ENCODE measurements at places on chromosomes 4 and X. TPM values are rescaled to one million over a fixed set of nuclear protein-coding genes. Genes with fewer than 3 reads are reported as not detected.

GRCh38 chrX:141897690-141898089 is 6.0 kb upstream of the MAGEC1 start:
- DNase-seq = no peak

- no peak for DNase-seq
These were observed 1542.1 kb downstream of the STIM2 start for GRCh38 chr4:28402751-28403150.

- DNase-seq = no peak
These were observed 30.1 kb downstream of the NEIL3 start for GRCh38 chr4:177339477-177340374.

The PABPC5 gene
- not detected for total RNA-seq

The NEXMIF gene
- total RNA-seq = 0.79 TPM

The CT45A5 gene
- not detected for total RNA-seq

DNA sequence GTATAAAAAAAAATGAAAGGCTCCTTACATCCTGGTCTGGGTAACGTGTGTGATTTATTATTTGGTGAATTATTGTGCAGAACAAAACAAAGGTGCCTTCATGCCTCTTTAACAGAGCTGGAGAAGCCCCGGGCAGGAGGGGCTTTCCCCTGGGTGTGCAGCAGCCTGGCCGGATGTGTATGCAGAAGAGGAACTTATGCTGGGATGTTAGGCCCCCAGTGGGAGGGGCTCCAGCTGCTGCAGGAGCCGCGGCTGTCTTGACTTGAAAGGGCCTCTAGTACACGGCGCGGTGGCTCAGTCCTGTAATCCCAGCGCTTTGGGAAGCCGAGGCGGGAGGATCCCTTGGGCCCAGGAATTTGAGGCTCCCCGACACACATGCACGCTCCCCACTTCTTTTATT is 16.0 kb downstream of the CCNQ start:
- peak; percentile 82 for DNase-seq

- no peak for DNase-seq
These were observed 88.9 kb upstream of the LNX1 start for GRCh38 chr4:53680168-53680567.

DNA sequence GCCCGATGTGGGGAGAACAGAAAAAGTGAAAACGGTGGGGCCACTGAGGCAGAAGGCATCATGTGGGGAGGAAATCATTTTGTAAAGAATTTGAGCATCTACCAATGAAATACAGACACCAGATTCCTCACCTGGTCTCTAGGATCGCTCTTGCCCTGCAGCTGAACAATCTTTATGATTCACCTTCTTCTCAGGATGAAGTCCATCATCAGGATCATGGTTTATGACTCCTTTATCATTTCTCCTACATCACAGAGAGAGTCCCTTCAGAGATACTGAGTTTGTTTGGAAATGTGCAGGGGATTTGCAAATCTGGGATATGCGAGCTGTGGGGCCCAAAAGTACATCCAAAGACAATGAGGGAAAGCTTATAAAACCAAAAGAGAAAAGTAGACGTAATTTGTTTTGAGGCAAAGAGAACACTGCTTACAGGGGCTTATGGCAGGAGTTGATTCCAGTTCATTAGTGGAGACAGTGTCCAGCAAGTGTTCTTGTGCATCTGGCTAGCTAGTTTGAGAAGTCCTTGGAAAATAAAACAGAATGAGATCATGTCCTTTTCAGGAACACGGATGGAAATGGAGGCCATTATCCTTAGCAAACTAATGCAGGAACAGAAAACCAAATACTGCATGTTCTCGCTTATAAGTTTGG is 15.3 kb upstream of the ANXA5 start:
- DNase-seq = no peak

GRCh38 chr4:168995537-168996295 is 14.3 kb downstream of the CBR4 start:
- no peak for DNase-seq

The HSD17B10 gene
- total RNA-seq = 97.6 TPM

- DNase-seq = no peak
These were observed 456.4 kb upstream of the HTR2C start for GRCh38 chrX:114127411-114128025.

DNA sequence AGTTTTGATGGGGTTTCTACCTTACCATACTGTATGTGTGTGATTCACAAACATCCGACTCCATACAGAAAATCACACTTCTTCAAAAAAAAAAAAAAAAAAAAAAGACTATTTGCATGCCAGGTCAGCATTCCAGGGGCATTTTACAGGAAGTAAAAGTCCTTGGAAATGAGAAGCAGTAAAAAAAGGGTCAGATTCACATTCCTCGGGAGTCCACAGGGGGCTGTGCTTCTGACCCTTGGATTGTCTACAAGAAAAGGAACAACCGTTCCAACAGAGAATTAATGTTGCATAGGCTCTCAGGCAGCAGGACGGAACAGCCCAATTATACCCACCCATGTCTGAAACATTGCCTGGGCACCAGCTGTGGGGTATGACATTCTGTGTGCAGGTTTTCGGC is 290.3 kb downstream of the LDB2 start:
- DNase-seq = no peak

- no peak for DNase-seq
These were observed 81.8 kb upstream of the MAGEA4 start for GRCh38 chrX:151830911-151831310.

The TDO2 gene
- not detected for total RNA-seq

The SPATA4 gene
- total RNA-seq = not detected

The WNK3 gene
- 0.47 TPM for total RNA-seq

- no peak for DNase-seq
These were observed 60.8 kb upstream of the ZFP42 start for GRCh38 chr4:187934766-187935165.

- no peak for DNase-seq
These were observed 42.4 kb downstream of the FAM53A start for GRCh38 chr4:1641671-1642070.

DNA sequence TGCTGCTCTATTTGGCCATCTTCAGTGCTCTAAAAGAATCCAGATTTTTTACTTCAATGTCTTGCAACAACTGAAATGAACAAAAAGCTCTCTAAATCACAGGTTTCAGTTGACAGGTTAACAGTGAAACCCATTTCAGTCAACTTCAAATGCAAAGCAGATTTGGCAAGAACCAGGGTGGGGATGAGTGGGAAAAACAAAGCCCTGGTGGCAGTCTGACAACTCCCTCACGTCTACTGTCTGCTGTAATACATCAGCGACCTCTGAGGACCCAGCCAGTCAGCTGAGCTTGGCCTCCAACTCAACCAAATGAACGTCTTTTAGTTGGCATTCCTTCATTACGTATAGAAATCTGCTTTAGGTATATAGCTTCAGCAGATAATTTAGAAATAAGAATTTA is 95.8 kb downstream of the COL25A1 start:
- no peak for DNase-seq

The GDPD2 gene
- total RNA-seq = not detected

DNA sequence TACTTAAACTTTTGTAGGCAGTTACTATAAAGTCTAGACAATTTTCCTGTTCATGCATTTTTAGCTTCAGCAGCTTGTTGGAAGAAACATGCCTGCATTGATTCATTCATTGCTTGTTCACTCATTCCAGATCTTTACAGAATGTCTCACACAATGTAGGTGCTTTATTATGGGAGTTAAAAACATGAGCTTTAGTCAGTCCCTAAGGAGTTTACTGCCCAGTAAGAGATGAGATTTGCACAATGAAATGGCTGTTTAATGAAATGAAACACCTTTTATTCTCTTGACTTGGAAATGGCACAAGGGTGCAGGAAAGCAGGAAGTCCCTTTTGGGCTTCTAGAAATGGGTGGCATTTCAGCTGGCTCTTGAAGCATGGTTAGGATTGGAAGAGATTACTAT is 2.9 kb downstream of the NOCT start:
- DNase-seq = no peak

- no peak for DNase-seq
These were observed 141.6 kb downstream of the SPATA18 start for GRCh38 chr4:52192721-52193135.

The SMIM31 gene
- not detected for total RNA-seq

DNA sequence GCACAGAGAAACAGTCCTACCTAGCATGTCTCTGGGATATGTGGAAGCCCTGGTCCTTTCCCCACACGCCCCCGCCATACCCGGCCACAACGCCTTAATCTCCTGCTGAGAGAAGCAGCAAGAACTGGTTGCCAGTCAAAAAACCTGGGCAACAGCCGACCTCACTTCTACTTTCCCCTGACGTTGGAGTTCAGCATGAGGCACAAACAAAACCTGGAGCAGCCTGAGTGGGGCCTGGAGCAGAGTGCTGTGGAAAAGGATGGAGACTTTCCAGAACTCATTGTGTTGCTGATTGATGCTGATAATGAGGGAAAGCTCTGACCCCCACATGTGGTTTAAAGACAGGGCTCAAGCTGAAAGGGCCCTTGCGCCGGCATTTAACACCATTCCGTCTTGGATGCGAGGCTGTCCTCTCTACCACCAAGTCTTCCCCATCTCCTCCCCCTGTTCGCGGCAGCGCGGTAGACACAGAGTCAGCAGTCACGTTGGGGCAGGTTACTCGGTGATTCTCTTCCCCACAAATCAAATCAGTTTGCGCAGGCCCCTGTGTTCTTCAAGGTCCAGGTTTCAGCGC is 666 bp downstream of the CCDC158 start:
- peak; percentile 3 for DNase-seq

DNA sequence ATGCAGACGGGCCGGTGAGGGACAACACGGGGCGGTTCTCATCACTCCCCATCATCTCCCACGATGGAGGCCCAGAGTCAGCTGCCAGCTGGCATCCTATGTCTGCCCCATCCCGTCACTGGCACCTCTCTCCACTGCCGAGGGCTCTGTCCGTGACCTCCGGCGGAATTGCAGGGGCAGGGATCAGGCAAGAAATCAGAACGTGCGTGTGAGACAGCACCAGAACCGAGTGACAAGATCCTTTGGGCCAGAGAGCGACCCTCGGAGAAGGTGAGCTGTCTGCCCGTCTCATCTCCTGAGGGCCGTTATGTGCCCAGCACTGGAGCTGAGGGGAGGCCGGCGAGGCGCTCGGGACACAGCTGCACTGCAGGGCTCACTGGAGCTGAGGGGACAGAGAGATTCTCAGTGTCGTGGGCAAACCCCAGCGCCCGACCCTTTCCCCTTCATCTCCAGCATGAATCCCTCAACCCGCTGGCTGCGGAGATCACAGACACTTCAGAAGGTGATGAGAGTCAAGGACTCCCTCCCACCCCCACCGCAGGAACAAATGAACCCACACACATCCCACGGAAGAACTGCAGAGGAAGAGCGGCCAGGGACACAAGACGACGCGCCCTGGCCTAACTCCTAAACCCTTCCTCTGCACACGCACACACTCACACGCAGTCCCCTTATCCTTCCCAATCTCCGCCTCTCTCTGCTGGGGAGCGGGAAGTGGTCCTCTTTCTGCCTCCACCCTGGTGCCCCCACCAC is 128.7 kb downstream of the AFAP1 start:
- no peak for DNase-seq

GRCh38 chr4:54289316-54289715 is 60.2 kb downstream of the PDGFRA start:
- no peak for DNase-seq

The GPRASP2 gene
- total RNA-seq = 0.67 TPM

DNA sequence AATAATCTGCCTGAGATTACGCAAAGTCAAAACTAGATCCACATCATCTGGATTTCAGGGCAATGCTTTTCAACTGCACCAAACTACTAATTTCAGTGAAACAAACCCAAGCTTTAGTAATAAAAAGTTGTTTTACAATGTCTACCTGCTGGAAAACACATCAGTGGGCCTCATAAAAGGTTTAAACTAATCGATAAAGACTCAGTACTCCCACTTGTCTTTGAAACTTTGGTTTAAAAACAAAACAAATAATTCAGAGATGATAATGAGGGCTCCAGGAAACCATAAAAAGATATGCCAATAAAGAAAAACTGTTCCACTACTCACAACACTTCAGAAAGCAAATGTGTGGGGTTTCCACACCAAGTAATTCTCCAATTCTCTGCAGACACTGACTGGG is 10.2 kb downstream of the PSMD10 start:
- DNase-seq = no peak

DNA sequence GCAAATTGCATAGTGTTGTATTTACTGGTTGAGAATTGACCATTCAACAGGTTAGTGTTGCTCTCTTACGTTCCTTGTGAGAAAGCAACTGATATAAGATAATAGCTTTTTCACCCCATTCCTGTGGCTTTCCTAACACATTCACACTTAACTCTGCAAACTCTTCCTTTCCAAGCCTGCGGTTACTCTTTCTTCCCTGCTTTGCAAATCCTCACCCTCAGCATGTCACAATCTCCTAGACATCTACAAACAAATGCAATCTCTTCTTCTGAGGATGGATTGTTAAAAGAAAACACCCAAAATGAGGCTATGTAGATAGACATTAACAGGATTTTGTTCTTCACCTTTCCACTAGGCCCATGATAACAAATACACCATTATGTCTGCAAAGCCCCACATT is 771.7 kb upstream of the PCDH7 start:
- DNase-seq = no peak

DNA sequence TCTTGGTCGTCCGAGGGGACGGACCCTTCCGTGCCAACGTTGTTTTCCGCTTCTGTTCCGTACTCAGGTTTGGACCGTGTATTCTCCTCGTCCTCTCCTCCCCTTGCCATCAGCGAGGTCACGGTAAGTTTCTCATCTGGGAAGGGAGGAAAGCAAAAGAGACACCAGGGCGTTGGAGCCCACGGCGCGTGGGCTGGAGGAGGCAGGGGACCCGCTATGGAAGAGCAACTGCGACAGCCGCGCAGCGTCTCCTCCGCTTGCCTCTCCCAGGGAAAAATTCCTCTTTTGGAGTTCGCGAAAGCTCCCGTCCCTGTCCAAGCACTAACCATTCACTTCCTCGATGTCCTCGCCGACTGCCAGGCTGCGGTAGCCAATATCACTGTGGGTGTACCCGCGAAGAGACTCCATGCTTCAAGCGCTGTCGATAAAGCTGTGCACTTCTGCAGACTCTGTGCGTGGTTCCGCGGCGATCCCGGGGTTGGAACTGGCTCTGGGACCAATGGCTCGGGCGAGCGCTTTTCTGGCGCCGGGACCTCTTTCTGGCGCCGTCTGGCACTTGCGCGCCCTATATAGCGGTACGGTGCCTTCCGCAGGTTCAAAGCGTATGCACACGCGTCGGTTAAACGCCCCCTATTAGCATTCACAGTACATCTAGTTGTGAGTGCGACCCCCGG is at the start of gene ESX1:
ESX1 (minus strand) TSS at position 492 of the 674 bp plus-strand sequence; CDS start at position 408, 84 bp downstream.
- DNase-seq = peak; percentile 1

DNA sequence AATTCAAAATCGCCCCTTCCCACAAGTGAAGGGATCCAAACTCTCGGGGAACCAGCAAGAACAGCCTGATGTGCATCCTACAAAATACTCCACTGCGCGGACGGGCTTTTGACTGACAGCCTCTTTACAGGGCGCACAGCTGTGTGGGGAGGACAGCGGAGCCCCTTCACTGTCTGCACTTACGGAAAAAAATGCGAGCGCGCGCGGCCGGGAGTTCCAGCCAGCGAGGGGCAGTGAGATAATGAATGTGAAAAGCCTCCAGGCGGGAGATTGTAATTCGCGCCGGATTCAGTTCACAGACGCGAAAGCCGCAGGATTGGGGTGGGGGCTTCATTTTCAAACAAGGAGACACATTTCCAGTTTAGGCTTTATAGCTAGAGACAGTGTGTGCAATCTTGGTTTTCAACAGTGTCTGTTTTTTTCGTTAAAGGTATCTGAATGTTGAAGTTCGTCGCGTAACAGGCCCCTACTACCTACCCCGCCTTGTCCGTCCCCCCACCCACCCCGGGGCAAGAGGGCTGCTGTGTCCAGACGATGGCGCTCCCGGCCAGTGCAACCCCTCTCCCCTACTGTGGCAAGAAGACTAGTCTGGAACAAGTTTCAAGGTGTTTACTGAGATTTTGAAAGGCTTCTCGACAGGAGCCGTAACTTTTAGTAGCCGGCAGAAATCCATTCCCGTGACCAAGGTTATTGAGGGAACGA is 1.7 kb upstream of the GPR50 start:
- no peak for DNase-seq
